Tibial nerve (tissue), 4 donors: ENCODE measurements at places on chromosomes 7 and 10. TPM values are rescaled to one million over a fixed set of nuclear protein-coding genes. Genes with fewer than 3 reads are reported as not detected.

- peaks cover 96% of the 10 kb centered on the region for H3K27me3 ChIP-seq
- peak within 1 kb of the TSS; percentile 46 for H3K4me3 ChIP-seq
- peaks cover 33% of the 10 kb centered on the region for H3K36me3 ChIP-seq
- H3K4me1 ChIP-seq, result no peaks in the 10 kb centered on the region
- no peak for DNase-seq
Measured at GRCh38 chr7:27143023-27143949, at the start of gene HOXA5. Gene HOXA5 (minus strand): TSS chr7:27143681. CDS start chr7:27143607, 74 bp downstream.

GRCh38 chr10:5477948-5478693 is 21.2 kb downstream of the CALML5 start:
- H3K27ac ChIP-seq, result no peak overlapping the region
- no peak for DNase-seq
- H3K27me3 ChIP-seq, result no peaks in the 10 kb centered on the region
- no peak overlapping the region for H3K4me3 ChIP-seq
- no peaks in the 10 kb centered on the region for H3K36me3 ChIP-seq
- H3K4me1 ChIP-seq, result no peaks in the 10 kb centered on the region

The AGK gene
- total RNA-seq, result 29.5 TPM

- no peaks in the 10 kb centered on the region for H3K4me1 ChIP-seq
- H3K4me3 ChIP-seq, result no peak overlapping the region
- no peaks in the 10 kb centered on the region for H3K36me3 ChIP-seq
- no peak for DNase-seq
- H3K27ac ChIP-seq, result no peak overlapping the region
- H3K27me3 ChIP-seq, result peaks cover 14% of the 10 kb centered on the region
Measured at GRCh38 chr7:155418941-155419755, 38.8 kb upstream of the EN2 start.

The SLC18A3 gene
- not detected for total RNA-seq
